ENCODE measurements at places on chromosomes 3 and 15.

- DNase-seq: no peak
Measured at GRCh38 chr3:3685721-3686120, 113.5 kb upstream of the LRRN1 start.

DNA sequence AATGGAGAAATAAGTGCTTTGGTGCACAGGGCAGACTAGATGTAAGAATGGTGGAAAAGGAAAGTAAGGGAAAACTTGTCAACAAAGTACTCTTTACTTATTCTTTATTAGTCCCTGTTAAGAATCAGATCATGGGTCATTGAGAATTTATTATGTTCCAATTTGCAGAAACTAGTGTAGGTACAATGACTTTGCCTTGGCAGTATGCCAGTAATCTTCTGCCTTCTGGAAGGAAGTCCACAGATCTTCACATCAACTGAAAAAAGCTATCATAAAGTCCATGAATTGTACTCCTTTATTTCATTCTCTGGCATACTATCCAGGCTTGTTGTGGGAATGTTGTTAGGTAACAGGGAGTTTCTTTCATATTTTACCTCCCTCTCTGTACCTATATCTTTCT is 88.2 kb upstream of the FLNB start:
- DNase-seq: no peak

DNA sequence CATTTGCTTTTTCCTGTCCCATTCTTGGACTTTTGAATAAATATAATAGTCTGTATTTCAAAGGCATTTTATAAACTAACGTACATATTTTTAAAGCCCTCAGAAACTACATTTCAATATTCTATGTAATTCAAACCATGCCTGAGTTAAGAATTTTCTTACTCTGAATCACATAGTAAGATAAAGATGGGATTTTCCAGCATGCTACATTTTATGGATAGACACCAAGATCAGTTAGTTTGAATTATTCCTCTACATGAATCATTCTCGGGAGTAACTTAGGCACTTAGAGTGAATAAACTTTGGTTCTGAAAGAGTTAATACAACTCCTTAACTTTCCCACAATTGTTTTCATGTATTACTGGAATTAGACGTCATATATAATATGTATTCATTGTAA is 713.3 kb upstream of the CBLB start:
- no peak for DNase-seq

DNA sequence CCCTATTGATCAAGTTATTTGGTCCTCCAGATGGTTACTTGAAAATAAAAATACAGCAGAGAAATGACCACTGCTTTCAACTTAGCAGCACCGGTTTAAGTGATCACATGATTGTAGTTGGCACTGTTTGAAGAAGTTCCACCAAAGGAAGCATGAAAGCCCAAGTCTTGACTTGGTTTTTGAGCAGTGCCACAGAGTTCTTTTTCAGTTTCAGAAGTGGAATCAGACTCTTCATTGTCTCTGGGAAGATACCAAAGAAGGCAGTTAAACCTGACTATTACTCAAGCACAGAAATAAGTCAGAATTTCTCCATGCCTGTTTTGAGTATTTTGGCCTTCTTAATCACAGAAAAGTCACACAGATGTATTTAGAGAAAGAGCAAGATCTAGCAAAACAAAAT is 66.7 kb downstream of the BBX start:
- DNase-seq: no peak

DNA sequence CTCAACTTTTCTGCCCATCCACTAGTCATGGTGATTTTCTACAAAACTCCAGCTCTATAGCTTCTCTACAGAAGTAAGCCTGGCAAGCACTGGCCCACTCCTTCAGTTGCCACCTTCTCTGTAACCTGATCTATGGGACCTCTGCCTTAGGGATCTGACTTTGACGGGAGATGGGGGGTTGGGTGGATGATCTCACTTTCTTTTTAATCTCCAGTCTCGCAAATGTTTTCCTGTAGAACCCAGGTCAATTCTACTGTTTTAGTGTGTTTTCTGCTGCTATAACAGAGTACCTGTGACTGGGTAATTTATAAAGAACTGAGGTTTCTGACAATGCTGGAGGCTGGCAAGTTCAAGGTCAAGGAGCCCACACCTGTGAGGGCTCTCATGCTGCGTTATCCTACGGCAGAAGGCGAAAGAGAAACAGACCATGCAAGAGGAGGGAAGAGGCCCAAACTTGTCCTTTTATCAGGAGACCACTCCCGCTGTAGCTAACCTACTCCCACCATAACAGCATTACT is 189.9 kb upstream of the THRB start:
- DNase-seq: no peak

- DNase-seq: no peak
Measured at GRCh38 chr3:47016934-47017435, 37.5 kb downstream of the NBEAL2 start.

- DNase-seq: no peak
Measured at GRCh38 chr15:72482275-72482674, 8.1 kb downstream of the ARIH1 start.

DNA sequence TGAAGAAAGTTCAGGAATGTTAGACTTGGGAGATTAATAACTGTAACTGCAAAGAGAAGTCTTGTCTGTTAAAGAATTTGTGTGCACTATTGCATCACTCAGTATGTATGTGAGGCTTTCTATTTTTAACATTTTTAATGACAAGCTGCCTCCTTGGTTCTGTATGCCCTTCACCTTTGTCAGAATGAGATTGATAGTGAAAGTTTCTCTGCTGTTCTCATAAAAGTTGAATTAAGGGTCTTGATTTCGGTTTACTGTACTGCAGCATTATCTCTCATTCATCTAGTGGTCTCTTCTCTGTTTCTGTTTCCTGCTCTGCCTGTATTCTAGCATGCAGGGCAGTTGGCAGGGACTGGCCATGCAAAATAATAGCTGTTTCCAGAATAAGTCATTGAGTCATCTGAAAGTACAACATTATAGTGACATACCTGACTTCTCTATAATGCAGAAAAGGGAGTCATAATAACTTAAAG is 454.9 kb downstream of the IL5RA start:
- no peak for DNase-seq

DNA sequence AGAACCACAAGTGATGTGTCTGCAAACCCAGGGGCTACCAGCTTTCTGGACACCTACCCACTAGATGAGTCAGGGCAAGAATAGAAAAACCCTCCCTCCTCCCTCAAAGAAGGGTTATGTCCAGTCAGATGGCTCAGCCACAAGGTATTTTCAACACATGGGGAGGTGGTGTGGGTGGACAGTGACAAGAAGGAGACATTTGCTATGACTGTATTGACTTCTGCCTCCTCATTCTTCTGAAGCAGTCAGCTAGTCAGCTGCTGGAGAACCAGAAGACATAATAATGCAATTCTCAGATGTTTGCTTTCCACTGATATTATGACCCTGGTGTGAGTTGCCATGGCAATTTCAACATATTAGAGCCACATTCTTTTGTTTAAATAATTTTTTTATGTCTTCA is 66.7 kb upstream of the GOLGA8B start:
- no peak for DNase-seq

DNA sequence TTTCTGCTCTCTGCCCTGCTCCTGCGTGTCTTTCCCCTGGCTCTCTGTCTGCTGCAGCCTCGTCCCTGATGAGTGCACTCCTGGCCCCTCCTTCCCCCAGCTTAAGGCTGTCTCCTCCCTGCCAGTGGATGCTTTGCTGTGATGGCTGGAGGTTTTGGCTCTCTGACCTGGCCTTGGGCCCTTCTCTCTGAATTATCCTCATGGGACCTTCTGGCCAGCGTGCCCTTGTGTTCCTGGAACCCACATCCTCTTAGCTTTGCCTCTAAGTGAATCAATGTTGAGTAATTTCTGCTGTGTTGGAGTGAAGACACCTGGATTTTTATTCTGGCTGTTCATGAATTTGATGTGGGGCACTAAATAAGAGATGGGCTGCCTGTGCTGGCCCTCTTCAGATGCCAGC is 9.8 kb upstream of the TNFAIP8L3 start:
- DNase-seq: no peak
